ENCODE measurements at places on chromosomes 13 and 19.

- DNase-seq, result no peak
Measured at GRCh38 chr13:40488869-40489391, 177.5 kb downstream of the FOXO1 start.

- DNase-seq, result no peak
Measured at GRCh38 chr13:100976993-100977392, 302.4 kb upstream of the TMTC4 start.

- no peak for DNase-seq
Measured at GRCh38 chr19:54969647-54970046, 3.5 kb downstream of the NLRP2 start.

- peak; percentile 83 for DNase-seq
Measured at GRCh38 chr19:48970923-48971395, 5.8 kb downstream of the FTL start.

DNA sequence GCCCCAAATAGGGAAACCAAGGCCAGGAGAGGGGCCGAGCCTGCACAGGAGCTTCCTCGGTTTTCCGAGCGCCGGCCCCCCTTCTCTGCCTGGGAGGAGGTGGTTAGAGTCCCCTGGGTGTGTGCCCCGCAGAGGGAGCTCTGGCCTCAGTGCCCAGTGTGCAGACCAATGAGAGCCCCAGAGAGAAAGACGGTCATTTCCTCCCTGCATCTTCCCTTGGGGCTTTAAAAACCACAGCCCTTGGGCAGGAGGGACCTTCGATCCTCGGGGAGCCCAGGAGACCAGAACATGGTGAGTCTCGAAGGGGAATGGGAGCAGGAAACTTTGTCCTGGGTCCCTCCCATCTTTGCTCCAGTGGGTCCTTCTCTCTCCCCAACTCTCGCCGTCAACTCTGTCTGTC, at the start of gene C5AR1:
Gene C5AR1, plus strand, starts transcription at position 254 of the 400 bp plus-strand sequence. Its CDS starts 35 bp downstream, at position 289.
- DNase-seq, result no peak

GRCh38 chr19:43765109-43765876, 10.5 kb upstream of the SMG9 start:
- peak; percentile 28 for DNase-seq

DNA sequence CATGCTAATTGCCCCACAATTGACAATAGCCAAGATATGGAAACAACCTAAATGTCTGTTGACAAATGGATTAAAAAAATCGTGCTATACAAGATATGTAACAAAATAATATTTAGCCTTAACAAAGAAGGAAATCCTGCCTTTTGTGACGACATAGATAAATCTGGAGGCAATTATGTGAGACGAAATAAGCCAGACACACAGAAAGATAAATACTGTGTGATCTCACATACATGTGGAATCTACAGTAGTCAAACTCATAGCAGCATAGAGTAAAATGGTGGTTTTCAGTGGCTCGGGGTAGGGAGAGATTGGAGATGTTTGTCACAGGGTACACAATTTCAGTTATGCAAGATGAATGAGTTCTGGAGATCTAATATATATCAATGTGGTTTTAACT, 895.8 kb downstream of the SLITRK6 start:
- no peak for DNase-seq

- no peak for DNase-seq
Measured at GRCh38 chr19:43485951-43486350, 18.6 kb downstream of the PHLDB3 start.

- DNase-seq, result no peak
Measured at GRCh38 chr13:53073711-53074110, 45.1 kb downstream of the OLFM4 start.

DNA sequence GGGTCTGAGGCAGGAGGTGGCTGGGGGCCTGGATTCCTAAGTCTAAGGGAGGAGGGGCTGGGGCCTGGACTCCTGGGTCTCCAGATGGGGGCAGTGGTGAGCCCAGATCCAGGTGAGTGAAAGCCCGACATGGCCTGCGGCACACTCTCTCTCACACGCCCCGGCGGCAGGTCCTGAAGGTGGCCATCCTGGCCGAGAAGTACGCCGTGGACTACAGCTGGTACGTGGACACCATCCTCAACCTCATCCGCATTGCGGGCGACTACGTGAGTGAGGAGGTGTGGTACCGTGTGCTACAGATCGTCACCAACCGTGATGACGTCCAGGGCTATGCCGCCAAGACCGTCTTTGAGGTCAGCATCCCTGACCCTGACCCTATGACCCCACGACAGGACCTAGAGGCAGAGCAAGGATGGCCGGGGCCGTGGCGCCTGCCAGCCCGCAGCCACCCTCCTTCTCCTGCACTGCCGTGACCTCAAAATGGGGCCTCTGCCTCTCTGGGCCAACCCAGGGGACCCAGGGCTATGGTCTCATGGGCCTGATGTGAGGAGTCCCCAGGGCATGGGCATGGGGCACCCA, 13.2 kb downstream of the FUZ start:
- DNase-seq, result no peak

DNA sequence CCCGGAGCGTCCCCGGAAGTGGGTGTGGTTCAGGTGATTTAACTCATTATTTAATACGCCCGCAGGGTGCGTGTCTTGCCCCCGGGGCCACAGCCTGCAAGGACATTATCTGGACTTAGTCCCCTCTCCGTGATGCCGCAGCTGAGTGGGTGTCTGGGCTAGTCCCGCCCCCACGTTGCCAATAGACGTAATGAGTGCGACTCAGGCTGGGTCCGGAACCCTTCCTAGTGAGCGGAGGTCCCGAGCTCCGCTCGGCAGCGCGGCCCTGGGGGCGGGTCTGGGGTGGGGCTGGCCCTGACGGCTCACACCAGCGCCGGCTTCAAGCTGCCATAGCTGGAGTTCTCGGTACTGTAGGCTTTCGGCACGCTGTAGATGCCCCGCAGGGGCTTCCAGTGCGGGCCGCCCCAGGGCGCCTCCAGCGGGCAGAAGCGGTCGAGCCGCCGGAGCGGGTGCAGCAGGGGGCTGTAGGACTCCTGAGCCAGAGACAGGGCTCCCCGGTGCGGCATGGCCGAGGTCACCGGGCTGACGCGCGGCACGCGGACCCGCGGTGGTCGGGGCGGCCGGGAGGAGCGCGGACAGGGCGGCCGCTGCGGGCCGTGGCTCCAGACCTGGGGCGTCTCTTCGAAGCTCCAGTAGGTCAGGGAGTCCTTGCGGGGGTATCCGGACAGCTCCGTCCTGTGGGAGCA, 918 bp upstream of the LHB start:
- DNase-seq, result no peak

- DNase-seq, result no peak
Measured at GRCh38 chr13:44135566-44135965, 238.1 kb upstream of the SERP2 start.

Measured in thymus (tissue), 14 donors.